ENCODE measurements at places on chromosomes 16 and 17.

DNA sequence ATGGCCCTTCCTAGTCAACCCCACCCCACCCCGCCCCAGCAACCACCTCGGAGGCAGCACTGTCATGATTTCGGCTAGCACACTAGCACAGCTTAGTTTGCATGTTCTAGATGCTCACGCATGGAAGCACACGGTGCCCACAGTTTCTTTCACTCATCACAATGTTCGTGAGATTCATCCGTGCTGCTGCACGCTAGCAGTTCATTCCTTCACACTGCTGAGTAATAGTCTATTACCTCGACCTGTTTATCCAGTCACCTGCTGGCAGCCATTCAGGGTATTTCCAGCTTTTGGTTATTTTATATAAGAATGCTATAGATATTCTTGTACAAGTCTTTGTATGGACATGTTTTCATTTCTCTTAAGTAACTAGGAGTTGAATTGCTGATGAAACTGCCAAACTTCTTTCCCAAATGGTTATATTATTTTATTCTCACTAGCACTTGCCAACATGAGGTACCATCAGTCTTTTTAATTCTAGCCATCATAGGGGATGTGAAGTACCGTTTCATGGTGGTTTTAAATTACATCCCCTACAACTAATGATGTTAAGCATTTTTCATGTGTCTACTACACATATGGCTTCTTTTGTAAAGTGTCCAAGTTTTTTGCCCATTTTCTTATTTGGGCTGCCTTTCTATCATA is 75.7 kb downstream of the CYTH1 start:
- no peak for DNase-seq

DNA sequence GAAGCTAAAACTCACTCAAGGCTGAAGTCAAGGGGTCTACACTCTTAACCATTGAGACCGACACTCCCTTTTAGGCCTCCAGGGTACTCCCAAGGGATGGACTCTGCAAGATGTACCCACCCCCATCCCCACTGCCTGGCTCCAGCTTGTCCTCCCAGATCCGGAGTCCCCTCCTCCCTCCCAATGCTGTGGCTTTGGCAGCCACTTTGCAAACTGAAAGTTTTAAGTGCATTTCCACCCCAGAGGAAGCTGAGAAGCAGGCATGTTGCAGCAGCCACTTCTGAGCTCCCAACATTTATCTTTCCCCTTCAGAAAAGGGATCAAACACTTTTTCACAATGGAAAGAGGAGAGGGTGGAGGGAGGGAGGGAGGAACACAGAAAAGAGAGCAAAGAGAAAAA is 115.2 kb downstream of the COPRS start:
- DNase-seq: no peak

- DNase-seq: no peak
Observed at GRCh38 chr16:56300891-56301850, 109.9 kb downstream of the GNAO1 start.

DNA sequence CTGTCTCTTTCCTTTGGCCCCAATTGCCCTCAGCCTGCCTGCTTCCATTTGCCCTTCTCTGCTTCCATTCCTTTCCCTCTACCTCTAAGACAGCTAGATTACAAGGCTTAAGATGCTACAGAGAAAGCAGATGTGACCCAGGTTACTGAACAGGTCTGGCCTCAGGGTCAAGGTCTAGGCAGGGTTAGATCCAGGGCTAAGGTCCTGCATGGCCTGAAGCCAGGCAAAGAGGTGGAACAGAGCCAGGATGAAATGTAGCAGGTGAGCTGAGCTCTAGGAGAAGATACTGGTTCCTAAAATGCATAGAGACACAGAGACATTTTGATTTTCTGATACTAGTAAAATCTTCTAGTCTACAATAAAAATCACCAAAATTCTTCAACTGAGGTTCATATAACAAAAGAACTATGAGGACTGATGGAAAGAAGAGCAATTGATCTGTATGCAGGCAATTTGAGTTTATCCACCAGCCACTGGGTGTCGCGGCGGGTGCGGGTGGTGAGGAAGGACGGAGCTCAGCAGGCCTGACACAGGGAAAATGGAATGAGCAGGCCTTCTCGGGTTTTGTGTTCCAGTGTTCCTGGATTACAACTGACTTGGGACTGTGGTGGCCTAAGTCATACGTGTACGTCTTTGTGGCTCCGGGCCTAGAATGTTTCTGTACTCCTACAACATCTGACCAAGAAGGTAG is 95.9 kb downstream of the MYH10 start:
- no peak for DNase-seq

GRCh38 chr16:3950343-3951193 is 70.1 kb upstream of the CREBBP start:
- no peak for DNase-seq

GRCh38 chr17:67180275-67180674 is 64.7 kb downstream of the HELZ start:
- no peak for DNase-seq
